ENCODE measurements at places on chromosomes 5 and 9.

DNA sequence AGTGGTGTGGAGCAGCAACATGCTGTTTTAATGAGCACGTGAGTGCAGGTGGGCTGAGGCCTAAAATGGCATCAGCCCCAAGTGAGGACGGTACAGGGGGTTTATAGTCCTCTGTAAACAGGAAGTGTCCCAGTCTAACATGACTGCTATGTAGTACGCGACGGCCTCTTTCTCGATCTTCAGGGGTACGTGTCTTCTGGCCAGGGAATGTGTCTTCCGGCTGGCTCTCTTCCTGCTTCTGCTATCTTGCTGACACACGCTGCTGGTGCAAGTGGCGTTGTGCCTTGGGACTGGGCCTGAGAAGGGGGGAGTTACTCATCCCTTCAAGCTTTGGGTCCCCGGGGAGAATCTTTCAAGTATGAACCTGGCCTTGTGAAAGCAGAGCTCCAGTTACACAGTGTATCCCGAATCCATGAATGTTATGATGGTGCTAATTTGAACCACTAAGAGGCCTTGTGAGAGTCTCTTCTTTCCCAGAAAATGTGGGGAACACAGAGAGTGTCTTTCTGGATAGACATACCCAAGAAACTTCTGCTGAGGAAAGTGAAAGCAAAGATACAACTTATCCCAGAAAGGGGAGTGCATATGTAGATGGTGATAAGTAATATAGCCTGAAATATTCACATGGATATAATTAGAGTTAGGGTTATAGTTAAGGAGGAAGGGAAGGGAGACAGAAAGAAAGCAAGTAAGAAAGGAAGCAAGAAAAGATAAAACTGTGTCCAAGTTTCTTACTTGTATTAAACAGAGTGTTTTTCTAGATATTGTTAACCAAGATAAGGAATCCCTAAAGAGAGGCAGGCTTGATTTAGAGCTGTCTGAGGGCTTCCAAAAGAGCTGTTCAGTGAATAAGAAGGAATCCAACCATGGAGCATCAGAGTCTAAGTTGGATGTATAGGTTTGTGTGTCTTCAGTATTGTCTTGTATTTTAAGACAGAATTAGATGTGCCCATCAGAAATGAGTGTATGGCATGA is 35.5 kb upstream of the ANXA2R start:
- no peak for DNase-seq

DNA sequence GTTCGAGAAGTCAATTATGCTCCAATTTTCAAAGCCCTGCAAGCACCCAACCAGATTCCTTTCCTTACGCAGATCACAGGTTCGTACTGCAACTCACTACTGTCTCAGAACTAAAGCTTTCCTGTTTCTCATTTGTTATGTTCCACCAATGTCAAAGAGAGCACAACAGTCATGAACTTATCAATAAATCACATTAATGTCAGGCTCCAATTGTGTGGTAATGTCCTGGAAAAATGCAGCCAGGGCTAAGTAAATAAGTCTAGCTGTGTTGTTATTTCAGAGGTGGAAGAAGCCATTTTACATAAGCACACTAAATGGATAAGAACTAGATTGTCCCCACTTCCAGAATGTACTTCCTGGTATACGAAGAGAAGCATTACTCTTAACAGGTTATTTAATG is 488.6 kb upstream of the PTGER4 start:
- DNase-seq: no peak

GRCh38 chr5:113825176-113825575 is 311.7 kb downstream of the YTHDC2 start:
- no peak for DNase-seq

GRCh38 chr9:37788332-37788731 is 3.5 kb upstream of the EXOSC3 start:
- no peak for DNase-seq

DNA sequence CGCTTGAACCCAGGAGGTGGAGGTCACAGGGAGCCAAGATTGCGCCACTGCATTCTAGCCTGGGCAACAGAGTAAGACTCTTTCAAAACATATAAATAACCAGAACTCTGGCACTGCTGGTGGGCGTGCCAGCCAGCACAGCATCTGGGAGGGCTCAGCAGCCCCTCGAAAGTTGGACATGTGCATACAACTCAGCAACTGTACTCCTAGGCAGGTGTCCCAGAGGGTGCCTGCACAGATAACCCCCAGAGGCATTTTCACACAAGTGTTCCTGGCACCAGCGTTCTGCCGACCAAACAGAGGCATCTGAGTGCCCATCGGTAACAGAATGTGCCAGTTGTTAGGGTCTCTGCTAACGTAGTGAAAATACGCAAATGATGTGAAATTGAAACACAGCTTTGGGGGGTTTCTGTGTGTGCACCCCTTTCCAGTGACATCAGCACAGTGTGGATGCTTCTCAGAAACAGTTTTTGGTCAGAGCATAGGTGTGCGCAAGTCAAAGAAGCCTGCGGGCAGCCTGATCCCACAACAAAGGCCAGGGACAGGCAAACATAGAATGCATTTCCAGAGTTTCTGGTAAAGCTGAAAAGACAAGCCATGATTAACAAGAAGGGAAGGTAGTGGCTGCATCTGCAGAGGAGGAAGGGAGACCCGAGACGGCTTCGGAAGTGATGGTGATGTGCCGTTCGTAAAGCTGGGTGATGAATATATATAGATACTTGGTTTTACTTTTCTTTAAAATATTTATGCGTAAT is 190.2 kb downstream of the CACNA1B start:
- DNase-seq: no peak

GRCh38 chr5:117859176-117859575 is 1129.2 kb downstream of the DTWD2 start:
- no peak for DNase-seq

- no peak for DNase-seq
Observed at GRCh38 chr5:175892015-175892800, 20.8 kb downstream of the CPLX2 start.

DNA sequence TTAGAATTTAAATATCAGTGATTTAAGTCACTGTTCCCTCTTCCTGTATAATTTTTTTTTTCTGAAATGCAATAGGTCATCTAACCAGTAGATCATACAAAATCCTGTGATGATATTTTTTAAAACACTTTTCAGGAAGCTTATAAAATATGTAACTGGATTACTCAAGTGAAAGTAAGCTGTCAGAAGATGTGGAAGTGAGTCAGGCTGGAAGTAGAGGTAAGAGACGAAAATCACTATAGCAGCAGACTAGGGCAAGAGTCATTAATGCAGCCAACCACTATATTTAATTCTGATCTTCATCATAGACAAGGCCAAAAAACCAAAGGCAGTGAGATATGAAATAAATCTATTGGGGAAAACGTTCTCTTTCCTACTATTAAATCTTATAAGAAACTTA is 65.7 kb upstream of the C6 start:
- DNase-seq: no peak

DNA sequence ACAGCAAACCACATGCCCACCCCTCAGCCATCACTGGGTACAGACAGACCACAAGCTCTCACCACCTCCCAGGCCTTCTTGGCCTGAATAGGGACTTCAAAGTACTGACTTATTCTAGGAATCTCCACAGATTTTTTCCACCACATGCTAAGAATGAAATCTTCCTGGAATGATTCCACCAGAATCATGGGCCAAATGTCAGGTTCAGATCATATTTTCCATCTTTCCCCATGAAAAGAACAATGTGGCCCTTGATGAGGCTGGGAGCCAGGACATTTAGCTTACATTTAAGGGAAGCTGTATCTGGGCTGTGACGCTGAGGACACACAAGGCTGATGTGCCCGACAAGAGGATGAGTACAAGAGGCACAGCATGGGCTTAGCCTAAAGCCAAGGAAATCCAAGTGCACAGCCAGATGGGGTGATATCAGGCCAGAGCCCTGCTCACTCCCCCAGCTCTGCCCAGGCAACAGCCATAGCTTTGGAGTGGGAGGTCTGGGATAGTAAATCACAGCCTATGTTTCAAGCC is 28.1 kb downstream of the ACSL6 start:
- DNase-seq: peak; percentile 72

GRCh38 chr9:85408494-85408893 is 333.3 kb downstream of the AGTPBP1 start:
- DNase-seq: no peak

- no peak for DNase-seq
Observed at GRCh38 chr9:93861736-93862358, 93.3 kb downstream of the BARX1 start.

DNA sequence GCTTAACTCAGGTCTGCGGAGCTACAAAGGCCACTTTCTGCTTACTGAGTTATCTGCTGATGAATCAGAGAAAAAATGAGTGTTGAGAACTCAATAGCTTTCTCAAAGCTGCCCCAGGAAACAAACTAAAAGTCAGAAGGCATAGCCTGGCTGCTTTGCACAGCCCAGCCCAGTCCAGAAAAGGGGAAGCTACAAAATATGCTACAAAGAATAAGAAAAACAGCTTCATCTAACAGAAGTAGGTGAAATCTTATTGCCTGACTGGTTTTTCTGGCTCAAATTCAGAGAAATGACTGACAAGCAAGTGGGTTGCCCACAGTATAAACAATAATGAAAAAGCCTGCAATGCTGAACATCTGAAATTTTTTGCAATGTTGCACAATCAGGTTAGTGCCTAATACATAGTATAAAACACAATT is 156.2 kb downstream of the PPP2R2B start:
- no peak for DNase-seq

GRCh38 chr9:84924266-84924665 is 254.7 kb downstream of the NTRK2 start:
- DNase-seq: no peak

GRCh38 chr5:139847790-139848507 is 52.3 kb downstream of the PSD2 start:
- peak; percentile 69 for DNase-seq

GRCh38 chr5:98768160-98768959 is 5.1 kb upstream of the RGMB start:
- peak; percentile 60 for DNase-seq

DNA sequence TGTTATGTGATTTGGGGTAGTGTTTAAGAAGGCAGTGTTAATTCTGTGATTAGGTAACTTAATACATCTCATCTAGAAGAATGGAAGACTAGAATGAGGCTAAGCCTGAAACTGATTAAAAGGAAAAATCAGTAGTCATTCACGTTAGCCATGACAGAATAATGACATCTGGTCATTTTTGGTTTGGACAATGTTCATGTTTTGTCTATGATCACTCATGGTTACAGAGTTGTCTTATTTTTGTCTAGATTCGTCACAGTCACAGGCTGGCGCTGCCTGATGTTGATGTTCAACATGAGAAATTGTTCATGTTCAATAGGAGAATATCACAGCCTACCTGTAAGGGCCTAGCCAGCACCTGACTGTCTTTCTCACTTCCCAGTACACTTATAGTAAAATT is 9.5 kb upstream of the DOCK2 start:
- no peak for DNase-seq

- no peak for DNase-seq
Observed at GRCh38 chr5:127011153-127011552, 19.2 kb downstream of the MARCHF3 start.

GRCh38 chr5:162230348-162230747 is 162.8 kb downstream of the GABRG2 start:
- no peak for DNase-seq

- DNase-seq: no peak
Observed at GRCh38 chr5:115758356-115758755, 58.1 kb downstream of the CDO1 start.

DNA sequence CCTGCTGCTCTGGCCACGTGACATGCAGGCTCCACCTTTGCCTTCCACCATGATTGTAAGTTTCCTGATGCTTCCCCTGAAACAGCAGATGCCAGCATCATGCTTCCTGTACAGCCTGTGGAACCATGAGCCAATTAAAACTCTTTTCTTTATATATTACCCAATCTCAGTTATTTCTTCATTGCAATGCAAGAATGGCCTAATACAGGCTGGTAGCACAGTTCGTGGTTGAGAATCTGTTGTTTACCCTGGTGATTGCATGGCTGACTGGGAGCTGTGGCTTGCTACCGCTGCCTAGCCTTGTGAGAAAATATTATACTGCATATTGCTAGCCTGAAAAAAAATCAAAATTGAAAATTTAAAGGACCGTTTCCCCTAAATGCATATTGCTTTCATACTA is 44.8 kb upstream of the PTPN3 start:
- DNase-seq: no peak

DNA sequence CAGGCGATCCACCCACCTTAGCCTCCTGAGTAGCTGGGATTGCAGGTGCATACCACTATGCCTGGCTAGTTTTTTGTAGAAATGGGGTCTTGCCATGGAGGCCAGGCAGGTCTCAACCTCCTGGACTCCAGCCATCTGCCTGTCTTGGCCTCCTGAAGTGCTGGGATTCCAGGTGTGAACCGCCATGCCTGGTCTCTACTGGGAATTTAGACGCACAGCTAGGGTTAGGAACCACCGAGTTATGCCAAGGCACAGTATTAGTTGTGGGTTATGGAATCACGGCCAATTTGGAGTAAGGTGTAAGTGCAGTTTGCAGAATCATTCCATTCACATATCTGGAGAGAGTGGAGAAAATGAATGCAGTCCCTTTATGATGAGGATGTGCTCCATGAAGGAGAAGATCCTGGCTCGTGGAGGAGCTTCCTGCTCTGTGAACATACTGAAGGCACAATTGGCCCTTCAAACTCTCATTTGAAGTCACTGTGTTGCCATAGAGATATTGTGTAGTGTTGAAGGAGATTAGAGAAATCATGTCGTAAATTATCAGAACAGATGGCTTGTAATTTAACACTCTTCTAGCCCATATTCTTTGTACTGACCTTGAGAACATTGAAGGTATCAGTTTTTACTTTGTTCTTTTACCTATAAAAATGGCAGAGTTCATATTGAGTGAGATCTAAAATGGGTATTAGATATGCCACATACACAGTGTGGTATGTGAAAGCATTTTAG is 18.8 kb downstream of the TRIO start:
- no peak for DNase-seq

DNA sequence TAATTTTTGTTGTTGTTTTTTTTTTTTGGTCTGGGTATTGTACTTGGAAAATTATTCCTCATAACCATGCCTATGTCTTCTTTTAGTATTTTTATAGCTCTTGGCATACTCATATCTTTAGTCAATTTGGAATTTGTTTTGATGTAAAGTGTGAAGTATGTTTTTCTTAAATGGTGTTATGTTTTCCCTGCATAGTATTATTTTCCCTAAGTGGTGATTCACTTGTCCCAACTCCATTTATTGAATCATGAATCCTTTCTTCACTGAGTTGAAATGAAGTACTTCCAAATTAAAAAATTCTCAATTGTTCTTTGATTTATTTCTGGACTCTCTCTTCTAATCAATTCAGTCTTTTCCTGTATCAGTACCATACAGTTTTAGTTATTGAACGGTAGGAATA is 46.5 kb downstream of the POLK start:
- DNase-seq: no peak

Data from left hindlimb (tissue), 1 donor.